ENCODE measurements at places on chromosomes 4 and X. TPM values are rescaled to one million over a fixed set of nuclear protein-coding genes. Genes with fewer than 3 reads are reported as not detected.

The PLS3 gene
- total RNA-seq, result 0.30 TPM

DNA sequence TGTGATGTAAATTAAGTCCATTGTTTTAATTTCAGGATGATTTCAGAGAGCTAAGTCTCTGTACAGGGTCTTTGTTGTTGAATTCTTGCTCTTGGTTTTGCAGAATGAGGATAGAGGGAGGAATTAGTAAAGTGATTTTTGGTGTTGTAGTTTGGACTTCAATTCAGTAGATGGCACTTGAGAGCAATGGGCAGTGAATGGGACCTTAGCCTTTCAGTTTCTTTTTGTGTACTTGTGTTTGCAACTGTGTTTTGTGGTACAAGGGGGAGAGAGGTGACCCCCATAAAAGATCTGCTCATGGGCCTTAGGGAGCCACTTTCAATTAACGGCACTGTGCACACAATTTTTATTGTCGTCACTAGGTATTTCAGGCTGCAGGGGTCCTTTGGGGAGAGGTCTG lies 340.0 kb downstream of the DCAF12L2 start:
- H3K4me1 ChIP-seq, result no peaks in the 10 kb centered on the region
- DNase-seq, result no peak
- no peak overlapping the region for H3K27ac ChIP-seq
- H3K27me3 ChIP-seq, result no peaks in the 10 kb centered on the region

DNA sequence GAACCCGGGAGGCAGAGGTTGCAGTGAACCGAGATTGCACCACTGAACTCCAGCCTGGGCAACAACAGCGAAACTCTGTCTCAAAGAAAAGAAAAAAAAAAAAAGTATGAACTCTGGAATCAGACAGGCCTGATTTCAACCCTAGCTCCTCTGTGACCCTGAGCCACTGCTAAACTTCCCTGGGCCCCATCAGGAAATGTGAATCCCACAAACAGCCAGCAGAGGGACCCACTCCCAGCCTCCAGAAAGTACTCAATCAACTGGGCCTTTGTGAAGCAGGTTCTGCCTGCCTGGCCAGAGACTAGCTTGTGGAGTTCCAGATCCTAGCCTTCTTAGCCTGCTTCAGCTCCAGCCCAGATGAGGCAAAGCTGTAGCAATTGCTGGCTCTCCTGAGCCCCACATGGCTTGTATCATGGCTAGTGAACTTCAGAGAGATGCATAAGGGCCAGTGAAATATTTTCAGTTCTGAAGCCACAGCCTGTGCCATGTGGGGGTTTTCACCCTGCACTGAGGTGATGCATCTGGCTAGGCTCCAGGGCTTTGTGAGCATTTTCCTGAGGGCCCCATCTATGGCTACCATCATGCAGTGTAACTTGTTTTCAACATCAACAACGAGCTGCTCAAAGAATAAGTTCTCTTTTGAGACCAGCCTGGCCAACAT lies 7.2 kb upstream of the IDS start:
- H3K4me3 ChIP-seq, result no peak overlapping the region
- DNase-seq, result peak; percentile 59
- peak overlapping the region; percentile 54 for H3K27ac ChIP-seq
- H3K4me1 ChIP-seq, result peaks cover 54% of the 10 kb centered on the region
- H3K36me3 ChIP-seq, result peaks cover 3% of the 10 kb centered on the region

GRCh38 chr4:19883841-19884240 lies 367.9 kb upstream of the SLIT2 start:
- H3K27ac ChIP-seq, result no peak overlapping the region
- no peaks in the 10 kb centered on the region for H3K36me3 ChIP-seq
- H3K27me3 ChIP-seq, result no peaks in the 10 kb centered on the region

GRCh38 chrX:120825146-120825545 lies 50.5 kb downstream of the CT47B1 start:
- no peaks in the 10 kb centered on the region for H3K4me1 ChIP-seq
- no peak for DNase-seq
- no peak overlapping the region for H3K27ac ChIP-seq
- no peaks in the 10 kb centered on the region for H3K36me3 ChIP-seq
- H3K27me3 ChIP-seq, result no peaks in the 10 kb centered on the region
- H3K4me3 ChIP-seq, result no peak overlapping the region

DNA sequence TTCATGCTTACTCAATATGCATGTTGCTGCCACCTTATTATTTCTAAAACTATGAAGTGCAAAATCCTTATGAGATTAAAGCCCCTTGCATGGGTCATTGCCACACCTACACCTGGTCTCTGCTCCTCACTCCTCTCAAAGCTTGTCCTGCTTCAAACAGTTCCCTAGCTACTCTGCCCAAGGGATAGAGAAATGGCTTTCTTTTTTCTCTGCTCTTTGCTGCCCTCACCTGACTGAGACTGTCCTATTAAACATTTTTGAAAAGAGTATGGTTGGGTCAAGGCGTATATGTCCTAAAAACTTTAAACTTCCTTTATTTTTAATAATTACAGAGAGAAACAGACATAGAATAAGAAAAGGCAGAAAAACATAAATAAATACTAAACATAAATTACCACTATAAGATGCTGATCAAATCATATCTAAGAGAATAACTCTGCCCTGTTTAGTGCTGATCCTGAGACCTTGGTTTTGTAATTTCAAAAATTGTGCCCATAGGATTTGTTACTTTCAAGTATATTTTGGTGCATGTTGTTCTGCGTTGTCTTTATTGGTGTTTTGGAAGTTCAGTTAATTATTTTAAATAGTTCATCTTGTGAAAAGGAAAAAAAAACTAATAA lies 704.9 kb upstream of the PABPC4L start:
- H3K27ac ChIP-seq, result no peak overlapping the region
- H3K36me3 ChIP-seq, result no peaks in the 10 kb centered on the region
- H3K27me3 ChIP-seq, result no peaks in the 10 kb centered on the region
- no peak overlapping the region for H3K4me3 ChIP-seq
- no peaks in the 10 kb centered on the region for H3K4me1 ChIP-seq

- H3K36me3 ChIP-seq, result peaks cover 30% of the 10 kb centered on the region
- H3K27ac ChIP-seq, result no peak overlapping the region
- H3K27me3 ChIP-seq, result no peaks in the 10 kb centered on the region
- DNase-seq, result no peak
- H3K4me3 ChIP-seq, result no peak overlapping the region
- H3K4me1 ChIP-seq, result peaks cover 12% of the 10 kb centered on the region
Measured at GRCh38 chrX:9476810-9477575, 12.1 kb downstream of the TBL1X start.

DNA sequence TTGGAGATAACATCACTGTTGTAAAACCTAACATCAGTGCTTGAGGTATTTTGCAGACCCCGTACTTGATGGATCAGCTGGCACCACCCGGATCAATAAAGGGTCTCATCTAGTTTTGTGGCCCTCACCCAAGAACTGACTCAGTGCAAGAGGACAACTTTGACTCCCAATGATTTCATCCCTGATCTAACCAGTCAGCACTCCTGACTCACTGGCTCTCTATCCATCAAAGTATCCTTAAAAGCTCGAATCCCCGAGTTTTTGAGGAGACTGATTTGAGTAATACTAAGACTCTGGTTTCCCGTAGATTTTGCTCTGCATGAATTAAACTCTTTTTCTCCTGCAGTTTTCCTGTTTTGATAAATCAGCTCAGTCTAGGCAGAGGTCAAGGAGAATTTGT lies 2498.1 kb downstream of the PCDH7 start:
- no peak overlapping the region for H3K27ac ChIP-seq
- H3K4me1 ChIP-seq, result no peaks in the 10 kb centered on the region
- H3K27me3 ChIP-seq, result no peaks in the 10 kb centered on the region
- no peak for DNase-seq
- H3K4me3 ChIP-seq, result no peak overlapping the region

- H3K4me1 ChIP-seq, result no peaks in the 10 kb centered on the region
- no peak overlapping the region for H3K4me3 ChIP-seq
- DNase-seq, result no peak
- H3K36me3 ChIP-seq, result peaks cover 6% of the 10 kb centered on the region
Measured at GRCh38 chr4:101065346-101065745, 282.0 kb downstream of the PPP3CA start.

The EXOC1L gene
- not detected for total RNA-seq

GRCh38 chrX:150192816-150193215 lies 170.3 kb upstream of the MAMLD1 start:
- no peak for DNase-seq
- H3K4me1 ChIP-seq, result no peaks in the 10 kb centered on the region
- H3K36me3 ChIP-seq, result no peaks in the 10 kb centered on the region
- H3K27me3 ChIP-seq, result no peaks in the 10 kb centered on the region
- H3K4me3 ChIP-seq, result no peak overlapping the region

The RAP2C gene
- 27.0 TPM for total RNA-seq

- peak overlapping the region; percentile 24 for H3K4me3 ChIP-seq
- no peaks in the 10 kb centered on the region for H3K36me3 ChIP-seq
- no peak for DNase-seq
- H3K27me3 ChIP-seq, result no peaks in the 10 kb centered on the region
Measured at GRCh38 chr4:132123870-132124623, 1025.0 kb upstream of the PCDH10 start.

GRCh38 chr4:185839770-185840169 lies 27.8 kb upstream of the SORBS2 start:
- no peak overlapping the region for H3K27ac ChIP-seq
- no peaks in the 10 kb centered on the region for H3K27me3 ChIP-seq
- no peak overlapping the region for H3K4me3 ChIP-seq
- H3K4me1 ChIP-seq, result no peaks in the 10 kb centered on the region
- no peak for DNase-seq
- H3K36me3 ChIP-seq, result no peaks in the 10 kb centered on the region

DNA sequence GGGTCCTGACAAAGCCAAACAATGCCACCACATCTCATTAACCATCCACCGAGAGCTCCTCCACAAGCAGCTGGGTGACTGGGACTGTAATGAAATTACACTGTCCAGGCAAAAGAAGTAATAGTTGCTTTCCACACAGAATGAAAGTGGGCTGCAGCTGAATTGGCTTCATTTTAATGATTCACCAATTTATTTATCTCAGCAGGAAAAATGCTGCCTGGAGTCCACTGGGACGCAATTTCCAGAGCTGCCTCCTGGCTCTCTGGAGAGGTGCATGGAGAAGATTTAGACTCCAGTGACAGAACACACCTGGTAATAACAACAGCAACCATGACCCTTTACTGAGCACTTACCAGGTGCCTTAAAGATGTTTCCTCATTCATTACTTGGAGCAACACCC lies 226.7 kb downstream of the LDB2 start:
- no peak overlapping the region for H3K4me3 ChIP-seq
- H3K27ac ChIP-seq, result no peak overlapping the region
- no peaks in the 10 kb centered on the region for H3K4me1 ChIP-seq
- no peak for DNase-seq
- no peaks in the 10 kb centered on the region for H3K36me3 ChIP-seq

DNA sequence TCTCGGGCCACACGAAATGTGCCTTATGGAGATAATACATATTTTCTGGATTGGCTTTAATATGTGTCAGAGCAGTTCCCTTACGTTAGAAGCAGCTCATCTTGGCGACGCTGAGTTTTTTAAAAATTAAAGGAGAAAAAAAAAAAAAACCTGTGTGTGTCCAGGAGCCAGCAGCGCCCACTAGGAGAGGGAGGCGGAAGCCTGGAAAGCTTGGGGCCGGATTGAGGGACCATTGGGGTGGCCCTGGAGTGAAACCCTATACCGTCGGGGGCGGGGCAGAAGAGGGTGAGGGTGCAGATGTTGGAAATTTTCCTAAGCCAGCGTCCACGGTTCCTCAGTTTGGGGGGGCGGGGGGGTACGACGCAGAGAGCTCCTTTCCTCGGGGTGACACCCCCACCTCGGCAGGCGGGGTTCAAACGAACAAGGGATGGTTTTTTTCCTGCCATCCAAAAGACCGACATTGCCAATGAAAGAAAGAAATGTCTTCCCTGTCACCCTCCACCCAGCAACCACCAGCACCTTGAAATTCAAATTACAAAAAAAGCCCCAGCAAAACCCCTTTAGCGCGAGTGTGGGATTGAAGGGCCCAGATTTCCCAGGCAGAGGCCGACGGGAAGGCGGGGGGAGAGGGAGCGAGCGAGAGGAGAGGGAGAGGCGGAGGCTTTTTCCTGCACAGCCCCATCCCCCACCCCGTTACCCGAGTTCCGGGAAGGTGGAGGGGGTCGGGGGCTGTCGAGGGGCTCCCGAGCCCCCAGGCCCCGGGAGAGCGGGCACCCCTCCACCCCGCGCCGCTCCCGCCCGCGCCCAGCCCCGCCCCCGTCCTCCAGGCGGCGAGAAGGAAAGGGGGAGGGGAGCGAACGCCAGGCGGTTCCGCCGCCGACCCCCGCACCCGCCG lies 859 bp downstream of the SMARCA1 start:
- H3K36me3 ChIP-seq, result no peaks in the 10 kb centered on the region
- no peak for DNase-seq
- H3K4me3 ChIP-seq, result peak overlapping the region; percentile 71
- peaks cover 6% of the 10 kb centered on the region for H3K4me1 ChIP-seq
- no peak overlapping the region for H3K27ac ChIP-seq

GRCh38 chr4:80875642-80876041 lies 154.9 kb upstream of the BMP3 start:
- H3K4me1 ChIP-seq, result peaks cover 4% of the 10 kb centered on the region
- no peak overlapping the region for H3K4me3 ChIP-seq
- no peak for DNase-seq
- no peak overlapping the region for H3K27ac ChIP-seq

The ARX gene
- not detected for total RNA-seq

DNA sequence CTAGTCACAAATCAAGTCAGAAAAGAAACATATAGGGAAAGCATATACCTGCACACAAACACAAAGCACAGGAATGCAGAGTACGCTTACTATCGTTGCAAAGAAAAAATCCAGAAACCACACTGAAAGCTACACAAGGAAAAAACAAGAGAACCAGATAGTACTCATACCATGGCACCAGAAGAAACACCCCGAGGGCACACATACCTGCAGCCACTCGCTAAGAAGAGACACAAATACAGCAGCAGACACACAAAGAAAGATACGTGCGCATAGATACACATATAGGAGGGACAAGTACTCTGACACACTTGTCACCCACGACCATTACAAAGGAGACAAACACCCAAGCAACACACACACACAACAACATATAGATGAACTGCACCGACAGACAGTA lies 1.4 kb upstream of the SLC38A5 start:
- peaks cover 13% of the 10 kb centered on the region for H3K36me3 ChIP-seq
- peaks cover 45% of the 10 kb centered on the region for H3K4me1 ChIP-seq
- H3K27ac ChIP-seq, result peak overlapping the region; percentile 67
- no peak for DNase-seq

- DNase-seq, result no peak
- H3K4me1 ChIP-seq, result peaks cover 31% of the 10 kb centered on the region
- H3K27me3 ChIP-seq, result no peaks in the 10 kb centered on the region
- H3K36me3 ChIP-seq, result peaks cover 11% of the 10 kb centered on the region
- H3K4me3 ChIP-seq, result no peak overlapping the region
Measured at GRCh38 chrX:154540897-154541535, 5.6 kb downstream of the G6PD start.

DNA sequence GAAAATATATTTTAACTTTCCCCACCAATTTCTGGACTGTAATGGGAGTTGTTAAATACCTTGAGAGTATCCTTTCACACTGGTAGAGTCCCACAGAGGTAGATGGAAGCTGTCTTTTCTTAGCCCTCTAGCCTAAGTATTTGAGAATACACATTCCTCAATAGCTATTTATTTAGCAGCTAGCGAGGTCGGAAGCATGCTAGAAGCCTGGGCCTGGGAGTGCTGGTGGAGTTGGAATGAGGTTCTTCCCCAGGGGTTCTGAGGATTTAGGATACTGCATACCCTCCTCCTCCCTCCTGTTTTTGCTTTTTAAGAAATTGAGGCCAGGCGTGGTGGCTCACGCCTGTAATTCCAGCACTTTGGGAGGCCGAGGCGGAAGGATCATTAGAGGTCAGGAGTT lies 999 bp upstream of the KLHL15 start:
- H3K4me1 ChIP-seq, result peaks cover 12% of the 10 kb centered on the region
- DNase-seq, result no peak
- no peak overlapping the region for H3K4me3 ChIP-seq
- H3K36me3 ChIP-seq, result peaks cover 3% of the 10 kb centered on the region
- H3K27ac ChIP-seq, result no peak overlapping the region
- peaks cover 4% of the 10 kb centered on the region for H3K27me3 ChIP-seq

The NPY2R gene
- total RNA-seq, result not detected

Data from activated CD4-positive, alpha-beta T cell treated with anti-CD3 and anti-CD28 coated beads, Interleukin-2, amount 10 ng/mL, durations not matched to agents 7 days and 5 days (primary cell).